NCI-H187 treated with DMSO at 0.1 percent for 48 hours (cell line): ENCODE measurements at places on chromosomes 16 and 17.

GRCh38 chr17:67753026-67753425 lies 35.3 kb downstream of the NOL11 start:
- DNase-seq = no peak

DNA sequence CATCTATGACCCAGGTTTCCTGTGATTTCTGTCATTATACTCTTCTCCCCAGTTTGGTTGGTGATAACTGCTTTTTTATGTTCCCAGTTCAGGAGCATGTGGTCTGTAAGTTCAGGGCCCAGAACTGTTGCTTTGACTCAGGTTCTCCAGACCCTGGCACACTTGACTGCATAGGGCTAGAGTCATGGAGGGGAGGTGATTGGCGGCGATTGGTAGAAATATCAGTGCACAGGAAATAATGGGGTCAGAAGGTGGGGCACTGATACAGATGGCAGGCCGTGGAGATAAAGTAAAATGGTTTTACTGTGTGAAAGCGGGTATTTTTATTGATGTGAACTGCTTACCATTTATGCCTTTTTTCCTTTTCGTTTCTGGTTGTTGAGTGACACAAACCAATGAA lies 28.7 kb downstream of the TAC4 start:
- DNase-seq = no peak

GRCh38 chr16:3188925-3189825 lies 1.2 kb downstream of the OR1F1 start:
- no peak for DNase-seq

DNA sequence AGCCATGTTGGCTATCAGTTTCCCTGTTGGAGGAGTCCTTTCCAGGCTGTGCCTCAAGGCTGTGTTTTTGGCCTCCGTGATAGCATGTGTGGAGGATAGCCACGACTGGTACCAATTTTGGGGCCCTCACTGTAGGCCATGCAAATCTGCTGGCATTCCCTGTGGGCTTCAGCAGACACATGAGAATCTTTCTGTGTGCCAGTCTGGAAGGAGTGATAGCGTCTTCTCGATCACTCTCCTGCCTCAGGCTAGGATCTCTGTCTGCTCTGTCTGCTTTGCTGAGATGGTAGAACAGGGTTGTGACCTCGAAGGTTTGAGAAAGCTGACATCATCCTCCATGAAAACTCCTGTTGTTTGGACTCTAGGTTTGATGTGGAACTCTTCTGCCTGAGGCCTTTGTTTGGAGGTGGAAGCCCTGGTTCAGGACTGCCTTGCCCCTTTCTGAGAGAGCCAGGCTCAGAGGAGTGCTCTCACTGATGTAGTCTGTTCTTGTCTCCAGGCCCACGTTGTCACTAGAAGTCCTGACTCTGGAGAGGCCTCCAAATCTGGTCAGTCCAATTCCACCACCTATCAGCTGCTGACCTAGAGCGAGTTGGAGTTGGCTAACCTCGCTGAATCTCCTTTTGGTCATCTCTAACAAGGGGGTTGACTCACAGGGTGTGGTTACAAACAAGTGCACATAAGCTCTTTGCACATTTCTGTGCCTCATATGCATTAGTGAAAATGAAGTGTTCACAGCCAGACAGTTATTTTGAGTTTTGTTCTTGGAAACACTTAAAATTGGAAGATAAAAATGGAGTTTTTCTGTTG lies 12.1 kb upstream of the EDC4 start:
- DNase-seq = no peak

DNA sequence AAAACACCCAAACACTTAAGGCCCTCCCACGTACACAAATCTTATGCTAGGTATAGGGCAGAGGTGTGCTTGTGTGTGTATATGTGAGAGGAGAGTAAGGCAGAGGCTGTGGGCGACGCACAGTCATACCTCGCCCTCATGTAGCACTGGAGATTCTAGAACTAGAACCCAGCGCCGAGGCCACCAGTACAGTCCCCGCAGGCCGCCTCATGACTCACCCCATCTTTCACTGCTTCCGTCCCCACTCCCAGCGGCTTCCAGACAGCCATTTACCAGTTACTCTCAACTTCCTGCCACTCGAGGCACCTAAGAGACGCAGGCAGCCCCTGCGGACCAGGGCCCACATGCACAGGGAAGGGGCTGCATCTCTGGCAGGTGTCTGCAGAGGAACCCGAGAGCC lies 23.2 kb upstream of the CYTH1 start:
- DNase-seq = no peak

DNA sequence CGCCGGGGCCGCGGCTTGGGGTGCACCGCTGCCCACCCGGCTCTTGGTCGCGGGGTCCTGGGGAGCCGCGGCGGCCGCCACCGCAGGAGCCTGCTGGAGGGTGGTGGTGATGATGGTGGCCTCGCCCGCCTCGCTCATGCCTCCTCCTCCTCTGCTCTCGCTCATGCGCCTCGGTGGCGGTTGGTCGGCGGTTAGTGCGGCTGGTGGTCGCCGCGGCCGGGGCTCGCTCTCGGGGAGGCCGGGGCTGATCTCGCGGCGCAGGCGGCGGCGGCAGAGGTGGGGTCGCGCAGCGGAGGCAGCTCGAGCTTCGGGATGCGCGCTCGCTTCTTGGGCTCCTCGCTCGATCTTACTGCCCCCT lies 41.6 kb downstream of the AHSP start:
- DNase-seq = no peak

- DNase-seq = no peak
Observed at GRCh38 chr17:8382052-8382879, 727 bp downstream of the RPL26 start.
